ENCODE measurements at places on chromosomes 6 and 20.

- DNase-seq: no peak
These were observed 318.2 kb downstream of the SAMD5 start for GRCh38 chr6:147826698-147827097.

- DNase-seq: no peak
These were observed 336.6 kb downstream of the QKI start for GRCh38 chr6:163751032-163751525.

GRCh38 chr6:18415671-18416340 is 28.7 kb downstream of the RNF144B start:
- DNase-seq: no peak

- DNase-seq: no peak
These were observed 52.8 kb downstream of the FKBP5 start for GRCh38 chr6:35635601-35636597.

DNA sequence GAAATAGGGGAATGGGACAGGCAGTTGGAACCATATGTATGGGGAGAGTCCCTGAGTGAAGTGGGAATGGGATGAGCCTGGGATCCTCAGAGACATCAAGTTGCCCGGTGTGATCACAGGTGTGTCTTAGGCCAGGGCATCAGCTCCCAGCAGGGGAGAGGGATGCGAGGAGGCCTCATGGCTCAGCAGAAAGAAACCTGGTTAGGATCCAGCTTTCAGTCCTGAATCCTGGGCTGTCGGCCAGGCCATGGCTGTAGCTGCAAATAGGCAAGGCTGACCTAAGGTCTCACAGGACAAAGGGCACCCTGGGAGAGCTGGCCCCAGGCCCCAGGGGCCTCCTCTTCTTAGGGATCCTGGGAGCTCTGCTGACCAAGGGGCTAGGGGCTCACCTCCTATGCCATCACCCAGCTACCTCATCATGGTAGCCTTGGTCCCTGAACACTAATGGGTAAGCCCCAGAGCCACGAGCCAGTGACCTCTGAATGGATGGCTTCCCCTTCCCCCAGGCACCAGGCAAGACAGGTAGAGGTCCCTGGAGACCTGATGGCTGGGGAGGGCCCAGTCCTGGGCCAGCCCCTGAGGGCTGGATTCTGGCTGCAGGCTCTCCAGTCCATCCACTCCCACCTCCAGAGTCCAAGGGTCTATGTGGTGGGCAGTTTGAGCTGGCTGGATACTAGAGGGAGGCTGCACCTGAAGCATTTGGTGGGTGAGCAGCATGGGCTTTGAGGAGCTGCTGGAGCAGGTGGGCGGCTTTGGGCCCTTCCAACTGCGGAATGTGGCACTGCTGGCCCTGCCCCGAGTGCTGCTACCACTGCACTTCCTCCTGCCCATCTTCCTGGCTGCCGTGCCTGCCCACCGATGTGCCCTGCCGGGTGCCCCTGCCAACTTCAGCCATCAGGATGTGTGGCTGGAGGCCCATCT is at the start of gene SLC22A7:
TSS of gene SLC22A7 (plus strand) at position 617 of the 921 bp plus-strand sequence. CDS start at position 716, 99 bp downstream.
- no peak for DNase-seq
